ENCODE measurements at places on chromosomes 1 and 21.

DNA sequence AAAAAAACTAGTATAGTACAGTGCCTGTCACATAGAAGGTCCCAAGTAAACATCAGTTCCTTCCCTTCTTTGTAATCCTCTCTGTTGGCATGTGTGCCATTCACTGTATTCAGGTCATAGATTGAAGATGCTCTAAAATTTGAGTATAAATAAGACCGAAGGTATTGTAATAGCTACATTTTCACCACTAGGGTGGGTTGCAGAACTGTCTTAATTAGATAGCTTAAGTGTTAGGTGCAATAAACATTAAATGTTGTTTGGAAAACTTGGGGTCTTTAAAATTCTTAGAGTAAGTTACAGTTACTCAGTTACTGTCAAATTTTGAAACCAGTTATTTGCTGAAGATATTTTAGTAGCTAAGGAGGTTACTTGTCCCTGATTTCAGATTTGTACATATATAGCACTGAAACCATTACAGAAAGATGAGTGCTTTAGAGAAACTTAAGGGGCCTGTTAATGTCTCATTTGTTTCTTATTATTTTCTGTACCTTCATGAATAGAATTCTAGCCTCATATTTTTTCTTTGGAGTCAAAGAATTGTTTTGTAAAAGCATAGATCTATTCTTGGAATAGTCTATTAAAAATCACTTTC is 24.3 kb downstream of the PER3 start:
- no peak for DNase-seq

DNA sequence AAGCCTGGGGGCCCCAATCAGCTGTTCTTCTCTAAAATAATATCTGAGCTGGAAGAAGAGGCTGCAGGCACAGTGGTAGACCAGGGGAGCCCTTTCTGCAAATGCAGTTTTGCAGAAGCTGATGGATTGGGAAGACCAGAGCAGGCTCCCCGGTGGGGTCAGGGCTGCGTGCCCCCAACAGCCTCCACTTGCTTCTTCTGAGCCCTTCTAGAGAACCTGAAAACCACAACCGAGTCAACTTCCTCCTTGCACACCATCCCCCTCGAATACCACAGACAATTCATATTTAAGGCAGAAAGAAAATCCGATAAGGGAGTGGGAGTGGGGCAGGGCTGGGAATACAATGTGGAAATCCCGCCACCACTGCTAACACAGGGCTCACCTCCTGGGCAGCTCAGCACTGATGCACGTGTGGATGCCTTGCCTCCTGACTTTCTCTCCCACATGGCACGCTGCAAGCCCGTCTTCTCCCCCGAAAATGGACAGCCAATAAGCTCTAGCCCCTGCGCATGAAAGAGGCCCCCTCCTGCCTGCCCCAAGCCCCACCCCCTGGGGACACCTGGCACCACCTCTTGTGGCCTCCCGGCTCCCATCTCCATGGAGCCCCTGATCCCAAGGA is 25.4 kb upstream of the ALDH4A1 start:
- no peak for DNase-seq

- DNase-seq: peak; percentile 2
Observed at GRCh38 chr1:237411621-237412020, 369.6 kb downstream of the RYR2 start.

DNA sequence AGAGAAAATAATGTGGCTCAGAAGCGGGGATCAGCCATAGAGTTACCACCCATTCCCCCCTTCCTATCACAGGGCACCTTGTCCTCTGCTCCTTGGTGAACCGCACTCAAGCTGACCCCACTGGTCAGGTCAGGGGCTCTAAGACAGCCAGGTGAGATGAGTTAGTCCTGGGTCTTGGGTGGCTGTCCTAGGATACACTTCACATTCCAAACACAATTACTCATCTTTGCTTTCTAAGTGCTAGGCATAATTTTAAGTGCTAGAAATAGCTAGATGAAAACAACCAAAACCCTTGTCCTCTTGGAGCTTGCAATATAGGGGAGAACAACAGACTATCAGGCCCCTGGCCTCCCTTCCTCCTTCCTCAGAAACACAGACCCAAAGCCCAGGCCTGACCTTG is 7.8 kb upstream of the MUTYH start:
- no peak for DNase-seq

DNA sequence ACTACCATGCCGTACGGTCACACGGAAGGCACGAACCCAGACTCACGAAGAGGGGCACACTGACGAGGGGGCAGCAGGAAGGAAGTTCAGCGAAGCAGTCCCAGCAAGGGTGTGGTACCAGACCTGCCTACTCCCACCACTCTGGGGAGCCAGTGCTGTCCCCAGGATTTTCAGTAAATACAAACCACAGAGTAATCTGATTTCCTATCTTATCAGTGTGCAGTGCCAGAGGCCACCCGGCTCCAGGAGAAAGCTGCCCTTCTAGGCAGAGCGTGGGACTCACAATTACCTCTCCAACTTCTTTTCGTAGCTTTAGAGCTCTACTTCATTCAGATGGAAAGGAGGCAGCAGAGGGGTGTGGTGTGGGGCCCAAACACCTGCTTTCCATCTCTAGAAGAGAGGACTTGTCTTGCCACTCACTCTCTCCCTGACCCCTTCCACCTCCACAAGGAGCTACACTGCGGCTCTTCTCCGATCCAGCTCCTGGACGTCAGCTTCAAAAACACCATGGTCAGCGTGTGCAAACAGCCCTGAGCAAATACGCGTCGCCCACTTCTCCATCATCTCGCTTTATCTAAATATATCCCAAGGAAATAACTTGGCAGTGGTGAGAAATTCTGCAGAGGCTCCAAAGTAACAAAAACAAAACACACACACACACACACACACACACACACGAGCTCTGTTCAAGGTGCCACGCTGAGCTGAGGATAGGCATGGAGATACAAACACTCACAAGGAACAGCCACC is 98.5 kb downstream of the MRPL37 start:
- no peak for DNase-seq

- no peak for DNase-seq
Observed at GRCh38 chr1:151968791-151969399, 24.8 kb downstream of the S100A10 start.

DNA sequence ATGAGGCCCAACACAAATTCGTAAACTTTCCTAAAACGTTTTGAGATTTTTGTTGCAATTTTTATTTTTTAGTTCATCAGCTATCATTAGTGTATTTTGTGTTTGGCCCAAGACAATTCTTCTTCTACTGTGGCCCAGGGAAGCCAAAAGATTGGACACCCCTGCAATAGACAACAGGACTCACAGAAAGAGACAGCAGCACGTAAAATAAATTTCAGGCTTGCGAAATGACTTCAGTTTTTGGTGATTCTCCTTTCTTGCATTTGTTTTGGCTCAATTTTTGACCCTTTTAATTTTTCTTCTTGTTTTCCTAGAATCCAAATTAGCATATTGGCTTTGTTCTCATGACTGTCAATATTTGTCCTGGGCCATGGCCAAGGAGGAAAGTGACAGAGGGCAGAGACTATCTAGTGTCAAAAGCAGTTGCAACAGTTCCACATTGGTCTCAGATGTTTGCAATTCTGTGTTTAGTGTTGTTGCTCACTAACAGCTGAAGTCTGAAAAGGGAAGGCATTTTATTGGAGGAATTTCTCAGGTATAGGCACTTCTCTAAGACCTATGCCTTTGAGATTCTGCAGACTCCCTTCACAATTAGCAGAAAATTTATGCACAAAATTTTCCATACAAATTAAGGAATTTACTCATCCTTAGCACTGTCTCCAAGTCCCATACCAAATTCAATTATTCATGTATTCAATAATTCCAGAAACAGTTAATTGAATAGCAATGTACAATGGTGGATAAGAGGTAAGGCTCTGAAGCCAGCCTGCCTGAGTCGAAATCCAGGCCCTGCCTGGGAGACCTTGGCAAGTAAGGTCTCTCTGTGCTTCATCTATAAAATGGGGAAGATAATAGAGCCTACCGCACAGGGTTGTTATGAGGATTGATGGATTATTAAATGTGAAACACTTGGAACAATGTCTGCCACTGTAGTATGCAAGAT is 160.9 kb upstream of the IVNS1ABP start:
- DNase-seq: no peak

- DNase-seq: no peak
Observed at GRCh38 chr1:156067262-156067661, 6.3 kb downstream of the RAB25 start.

DNA sequence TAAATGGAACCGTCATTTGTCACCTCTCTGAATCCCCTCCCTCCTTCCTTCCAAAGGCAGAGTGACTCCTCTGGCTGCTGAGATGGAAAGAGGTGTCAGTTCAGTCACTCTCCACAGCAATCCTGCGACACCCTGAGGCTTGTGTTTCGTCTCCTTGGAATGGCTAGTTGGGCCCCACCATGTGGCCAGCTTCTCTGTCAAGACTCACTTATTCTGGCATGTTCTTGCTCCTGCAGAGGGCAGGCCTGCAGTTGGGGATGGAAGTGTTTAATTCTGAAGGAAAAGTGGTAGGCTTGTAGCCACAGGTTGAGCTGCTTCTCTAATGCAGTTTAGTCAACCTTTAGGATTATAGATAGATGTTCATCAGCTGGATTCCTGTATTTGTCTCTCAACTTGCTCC is 149.6 kb downstream of the LMO4 start:
- DNase-seq: no peak

GRCh38 chr1:150256198-150256553 is 1.4 kb upstream of the CA14 start:
- DNase-seq: no peak
